ENCODE measurements at places on chromosomes 5 and 9.

- DNase-seq, result no peak
These were observed 537.6 kb downstream of the ANXA1 start for GRCh38 chr9:73689051-73689870.

DNA sequence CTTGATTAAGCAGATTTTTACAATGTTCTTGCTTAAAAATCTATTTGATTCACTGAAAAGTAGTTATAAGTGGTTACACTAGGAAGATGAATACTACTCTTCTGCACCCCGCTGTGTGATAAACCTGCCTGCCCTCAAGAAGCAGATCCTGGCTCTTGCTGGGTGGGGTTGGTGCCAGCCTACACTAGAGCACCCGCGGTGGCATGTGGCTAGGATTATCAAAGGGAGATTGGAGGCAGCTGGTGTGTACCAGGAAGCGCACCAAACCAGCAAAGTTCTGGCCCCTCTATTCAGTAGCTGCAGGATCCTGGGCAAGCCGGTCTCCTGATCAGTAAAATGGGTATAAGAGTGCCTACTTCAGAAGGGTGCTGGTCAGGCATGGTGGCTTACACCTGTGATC, 43.5 kb downstream of the PRLR start:
- DNase-seq, result no peak

DNA sequence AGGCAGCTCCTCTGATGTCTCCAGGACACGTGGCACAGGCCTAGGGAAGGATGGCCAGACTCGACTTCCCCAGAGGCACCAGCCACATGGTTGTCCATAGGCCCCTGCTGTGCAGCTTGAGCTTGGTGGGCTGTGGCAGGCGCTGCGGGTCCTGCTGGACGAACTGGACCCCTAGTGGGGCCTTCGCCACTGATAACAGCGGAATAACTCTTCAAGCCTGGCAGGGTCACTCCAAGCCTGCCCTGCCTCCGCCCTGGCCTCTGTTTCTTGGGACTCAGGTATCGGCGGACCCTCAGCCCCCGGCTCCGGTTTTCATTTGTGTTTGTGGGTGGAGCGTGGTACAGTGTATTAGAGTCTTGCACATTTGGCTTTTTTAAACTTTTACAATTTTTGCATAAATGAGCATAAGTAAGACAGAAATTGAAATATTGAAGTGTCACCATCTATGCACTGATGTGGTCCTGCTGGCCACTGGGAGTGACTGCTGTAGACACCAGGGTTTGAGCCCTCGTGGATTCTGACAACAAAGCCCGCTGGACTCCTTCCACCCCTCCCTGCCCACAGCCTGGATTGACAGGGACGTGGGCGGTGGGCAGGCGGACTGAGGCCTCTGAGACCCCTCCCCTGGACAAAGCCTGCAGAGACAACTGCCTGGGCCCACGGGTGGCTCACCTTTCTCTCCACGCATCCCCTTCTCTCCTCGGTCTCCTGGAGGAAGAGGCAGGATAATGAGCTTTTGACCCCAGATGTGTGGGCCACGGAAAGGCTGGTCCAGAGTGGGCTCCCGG, 3.8 kb downstream of the FCN1 start:
- DNase-seq, result no peak

GRCh38 chr5:135694012-135694411, 115.2 kb upstream of the CXCL14 start:
- no peak for DNase-seq

DNA sequence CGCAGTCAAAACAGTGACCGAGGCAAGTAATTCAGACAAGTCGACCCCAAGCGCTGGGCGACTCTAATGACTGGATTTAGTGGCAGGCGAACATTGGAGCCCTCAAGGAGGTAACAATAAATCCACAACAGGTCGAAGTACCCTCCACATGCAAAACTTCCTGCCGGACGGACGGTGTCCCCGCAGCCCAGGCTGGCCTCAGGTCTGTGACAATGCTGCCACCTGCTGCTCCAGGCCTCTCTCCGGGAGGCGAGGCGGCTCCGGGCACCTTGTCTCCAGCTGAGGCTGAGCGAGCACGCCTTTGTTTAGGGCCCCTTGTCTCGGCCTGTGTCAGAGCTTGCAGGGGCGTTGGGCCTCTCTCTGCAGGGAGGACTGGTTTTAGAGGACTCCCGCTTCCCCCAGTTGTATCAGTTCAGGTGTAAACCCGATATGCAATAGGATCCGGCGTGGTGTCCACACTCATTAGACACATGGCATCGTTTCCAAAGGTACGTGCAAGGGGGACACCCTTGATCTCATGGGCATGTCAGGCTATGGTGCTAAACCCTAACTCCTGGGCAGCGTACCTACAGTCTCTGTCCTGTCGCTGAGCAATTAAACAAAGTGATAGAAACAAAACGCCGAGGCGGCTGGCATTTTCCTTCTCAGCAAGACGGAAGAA, 628.0 kb upstream of the ADAMTS16 start:
- peak; percentile 11 for DNase-seq
